ENCODE measurements at places on chromosomes 4 and X.

DNA sequence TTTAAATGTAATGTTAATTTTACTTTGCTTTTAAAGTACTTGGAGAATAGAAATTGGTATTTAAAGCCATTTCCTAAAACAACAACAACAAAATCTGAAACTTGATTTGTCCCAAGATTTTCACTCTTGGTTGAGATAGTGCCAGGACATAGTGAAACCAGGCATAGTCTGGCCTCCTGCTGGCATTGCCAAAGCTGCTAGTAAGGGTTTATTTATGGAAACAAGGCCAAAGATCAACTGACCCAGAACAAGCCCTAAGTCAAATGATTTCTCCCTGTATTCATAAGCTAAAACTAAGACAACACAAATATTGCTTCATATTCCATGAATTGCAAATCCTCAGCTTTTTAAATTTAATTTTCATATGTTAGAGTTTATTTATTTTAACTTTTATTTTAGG is 227.5 kb upstream of the FGF13 start:
- no peak for DNase-seq

GRCh38 chr4:21605006-21605405 is 343.6 kb downstream of the KCNIP4 start:
- DNase-seq = no peak

DNA sequence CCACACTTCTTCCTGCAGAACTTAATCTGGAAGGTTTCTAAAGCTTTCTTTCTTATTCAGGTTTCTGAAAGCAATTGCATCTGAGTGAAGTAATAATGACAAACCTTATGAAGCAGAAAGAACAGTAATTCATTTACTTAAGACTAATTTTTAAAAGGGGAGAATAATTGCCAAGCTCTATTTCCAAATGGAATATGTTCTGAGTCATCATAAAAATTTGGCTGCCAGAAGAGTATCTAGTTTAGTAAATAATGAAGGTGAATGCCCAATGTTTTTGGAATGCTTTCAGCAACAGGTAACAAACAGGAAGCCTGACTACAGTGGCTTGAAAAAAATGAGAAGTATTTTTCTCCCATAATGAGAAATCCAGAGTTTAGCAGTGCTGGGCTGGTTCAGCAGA is 227.3 kb upstream of the TET2 start:
- no peak for DNase-seq

- no peak for DNase-seq
These were observed 10.1 kb downstream of the SH3D19 start for GRCh38 chr4:151315212-151315886.

DNA sequence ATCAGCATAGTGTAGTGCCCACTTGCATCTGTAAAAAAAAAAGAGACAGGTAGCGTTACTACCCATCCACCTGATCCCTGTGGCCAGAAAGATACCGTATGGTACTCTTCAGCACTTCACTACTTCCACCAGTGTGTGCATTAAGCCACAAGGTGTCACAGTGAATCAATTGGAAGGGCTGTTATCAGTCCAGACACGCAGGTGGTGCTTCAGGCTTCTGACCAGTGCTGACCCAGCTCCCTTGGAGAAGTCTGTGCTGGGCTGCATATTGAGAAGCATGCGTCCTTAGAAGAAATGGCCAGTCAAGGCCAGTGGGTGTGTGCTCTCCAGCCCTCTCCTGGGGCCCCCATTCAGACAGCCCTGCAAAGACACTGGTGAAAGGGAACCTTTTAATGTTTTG is 10.6 kb downstream of the LDB2 start:
- DNase-seq = no peak

GRCh38 chr4:1336088-1336491 is 10.9 kb upstream of the UVSSA start:
- no peak for DNase-seq

DNA sequence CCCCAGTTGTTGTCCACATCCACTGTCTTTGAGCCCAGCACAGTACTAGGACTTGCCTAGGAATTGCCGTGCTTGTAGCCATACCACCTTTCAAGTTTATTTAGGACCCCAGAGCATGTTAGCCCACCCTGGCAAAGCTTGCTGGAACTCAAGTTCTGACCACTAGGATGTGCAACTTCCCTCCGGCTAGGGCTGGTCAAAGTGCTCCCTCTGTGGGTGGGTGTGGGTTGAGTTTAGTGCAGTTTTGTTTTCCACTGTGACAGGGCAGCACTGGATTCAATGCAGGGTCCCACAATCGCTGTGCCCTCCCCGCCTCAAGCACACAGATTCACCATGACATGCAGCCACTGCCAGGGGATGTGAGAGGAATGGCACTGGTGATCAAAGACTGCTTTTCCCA is 96.0 kb downstream of the RASGEF1B start:
- no peak for DNase-seq

- no peak for DNase-seq
These were observed 14.9 kb downstream of the SNX12 start for GRCh38 chrX:71053217-71053621.

- DNase-seq = no peak
These were observed 102.7 kb downstream of the UCHL1 start for GRCh38 chr4:41359422-41359775.

- no peak for DNase-seq
These were observed 6.6 kb downstream of the KLHL15 start for GRCh38 chrX:24020306-24020876.

Data from activated T-cell treated with anti-CD3 and anti-CD28 coated beads, Interleukin-2, amount 50 U/mL, for 72 hours (primary cell).